EL (cell line): ENCODE measurements at places on chromosomes 3 and 15.

GRCh38 chr3:112379020-112379690 lies 46.2 kb downstream of the CD200 start:
- DNase-seq, result peak; percentile 7

DNA sequence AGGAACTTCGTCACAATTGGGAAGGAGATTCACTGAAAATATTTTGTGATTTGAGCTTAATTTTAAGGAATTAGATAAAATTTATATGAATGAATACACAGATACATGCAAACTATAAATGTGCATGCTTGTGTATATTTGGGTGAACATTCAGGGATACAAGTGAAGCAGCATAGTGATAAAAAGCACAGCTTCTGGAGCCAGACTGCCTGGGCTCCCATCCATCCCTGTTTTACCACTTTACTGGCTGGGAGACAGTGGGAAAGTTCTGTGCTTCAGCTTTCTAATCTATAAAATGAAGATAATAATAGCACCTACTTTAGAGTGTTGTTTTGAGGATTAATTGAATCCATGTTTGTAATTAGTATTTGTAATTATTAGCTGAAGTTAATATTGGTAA lies 8.1 kb upstream of the EPHA6 start:
- DNase-seq, result no peak

GRCh38 chr3:53554559-53555067 lies 60.2 kb downstream of the CACNA1D start:
- DNase-seq, result no peak

GRCh38 chr15:45794712-45795439 lies 160.0 kb downstream of the SQOR start:
- DNase-seq, result no peak

- DNase-seq, result peak; percentile 15
These were observed 21.9 kb downstream of the FEM1B start for GRCh38 chr15:68299436-68299835.

- DNase-seq, result no peak
These were observed 69.4 kb upstream of the STXBP5L start for GRCh38 chr3:120838441-120839091.

DNA sequence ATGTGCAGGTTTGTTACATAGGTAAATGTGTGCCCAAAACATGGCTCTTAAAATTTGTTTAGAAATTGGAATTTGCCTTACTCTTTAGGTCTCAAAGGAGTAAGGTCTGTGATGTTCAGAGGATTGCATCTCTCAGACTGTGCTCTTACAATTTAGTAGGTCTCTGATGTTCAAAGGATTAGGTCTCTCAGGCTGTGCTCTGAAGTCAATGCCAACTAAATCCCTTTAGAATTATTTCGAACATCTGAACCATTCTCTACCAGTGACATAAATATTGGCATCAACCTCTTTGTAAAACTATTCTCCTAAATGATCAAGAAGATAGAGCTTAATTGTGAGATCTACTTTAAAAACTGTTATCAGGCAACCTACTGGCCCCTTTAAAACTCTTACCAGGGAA lies at the start of gene OR5K1:
Gene OR5K1, plus strand, starts transcription at position 301 of the 400 bp plus-strand sequence. CDS start 6,376 bp downstream, outside the sequence.
- no peak for DNase-seq

GRCh38 chr15:76341366-76342057 lies 4.9 kb downstream of the ISL2 start:
- no peak for DNase-seq

DNA sequence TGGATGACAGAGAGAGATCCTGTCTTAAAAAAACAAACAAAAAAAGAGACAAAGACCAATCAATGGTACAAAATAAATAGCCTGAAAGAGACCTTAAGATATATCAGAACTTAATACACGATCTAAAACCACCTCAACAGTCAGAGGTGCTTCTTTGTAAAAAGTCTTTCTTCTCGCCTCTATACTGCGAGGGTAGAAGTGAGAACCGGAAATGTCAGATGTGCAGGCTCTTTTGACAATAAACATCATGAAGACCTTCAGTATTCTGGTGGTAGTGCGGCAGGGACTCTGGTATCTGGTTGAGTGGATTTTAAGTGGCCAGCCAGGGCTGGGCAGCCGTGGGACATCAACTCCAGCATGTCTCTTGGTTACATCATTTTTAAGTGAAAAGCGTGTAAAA lies 30.0 kb downstream of the RUBCN start:
- no peak for DNase-seq

DNA sequence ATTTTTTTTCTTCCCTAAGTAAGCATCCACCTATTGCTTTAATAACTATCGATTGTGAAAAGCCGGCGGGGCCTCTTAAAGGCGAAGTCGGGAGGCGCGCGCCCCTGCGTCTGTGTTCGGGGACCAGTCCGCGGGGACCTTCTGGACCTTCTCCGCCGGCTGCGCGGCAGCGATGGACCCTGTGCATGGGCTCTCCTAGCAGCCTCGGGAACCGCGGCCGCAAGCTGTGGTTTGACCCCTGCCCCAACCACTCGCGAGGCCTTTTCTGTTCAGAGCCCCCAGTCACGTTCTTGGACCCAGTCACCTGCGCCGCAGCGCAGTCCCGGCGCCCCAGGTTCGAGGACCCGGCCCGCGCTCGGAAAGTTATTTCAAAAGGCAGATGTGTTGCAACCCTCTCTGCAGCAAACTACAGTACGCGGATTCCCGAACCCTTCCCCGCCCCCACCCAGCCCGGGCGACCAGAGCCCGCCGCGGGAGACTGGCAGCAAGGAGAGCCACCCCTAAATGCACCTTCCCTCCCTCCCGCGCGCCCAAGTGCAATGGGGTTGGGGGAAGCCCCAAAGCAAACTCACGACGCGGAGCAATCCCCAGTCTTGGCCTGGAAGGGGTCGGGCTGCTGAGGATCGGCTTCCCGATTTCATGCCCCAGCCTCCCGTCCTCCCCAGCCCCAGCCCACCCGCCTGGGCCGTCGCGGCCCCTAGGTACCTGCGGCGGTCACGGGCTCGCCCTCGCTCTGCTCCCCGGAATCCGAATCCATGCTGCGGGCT lies 684 bp downstream of the TNFAIP8L3 start:
- DNase-seq, result no peak

GRCh38 chr3:13308380-13308801 lies 111.7 kb downstream of the NUP210 start:
- peak; percentile 30 for DNase-seq

- no peak for DNase-seq
These were observed 285.7 kb upstream of the CTNNB1 start for GRCh38 chr3:40913641-40914040.

- DNase-seq, result peak; percentile 4
These were observed 166.5 kb upstream of the TMCO5A start for GRCh38 chr15:37767841-37768455.

- peak; percentile 82 for DNase-seq
These were observed 12.5 kb upstream of the ZSCAN2 start for GRCh38 chr15:84588053-84588874.

GRCh38 chr15:81388436-81388770 lies 14.4 kb upstream of the TMC3 start:
- DNase-seq, result no peak

GRCh38 chr3:50256978-50257890 lies 11.7 kb upstream of the SEMA3B start:
- DNase-seq, result no peak

DNA sequence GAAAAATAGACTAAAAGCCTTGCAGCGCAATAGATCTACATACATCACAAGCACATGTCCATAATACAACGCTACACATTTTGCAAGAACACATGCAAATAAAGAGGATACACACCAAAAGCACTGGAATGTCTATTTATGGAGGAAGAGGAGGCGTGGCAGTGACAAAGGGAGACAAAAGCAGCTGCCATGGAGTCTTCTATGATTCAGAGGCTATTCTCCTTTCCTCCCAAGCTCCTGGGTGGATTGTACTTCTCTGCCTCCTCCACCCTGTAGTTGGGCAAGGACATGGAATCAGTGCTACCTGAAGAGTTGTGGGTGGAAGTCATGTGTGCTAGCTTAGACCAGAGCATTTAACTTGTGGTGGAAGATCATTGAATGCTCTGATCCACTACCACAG lies 57.9 kb upstream of the ABHD2 start:
- DNase-seq, result no peak

GRCh38 chr3:16897254-16897926 lies 12.6 kb downstream of the PLCL2 start:
- peak; percentile 87 for DNase-seq

DNA sequence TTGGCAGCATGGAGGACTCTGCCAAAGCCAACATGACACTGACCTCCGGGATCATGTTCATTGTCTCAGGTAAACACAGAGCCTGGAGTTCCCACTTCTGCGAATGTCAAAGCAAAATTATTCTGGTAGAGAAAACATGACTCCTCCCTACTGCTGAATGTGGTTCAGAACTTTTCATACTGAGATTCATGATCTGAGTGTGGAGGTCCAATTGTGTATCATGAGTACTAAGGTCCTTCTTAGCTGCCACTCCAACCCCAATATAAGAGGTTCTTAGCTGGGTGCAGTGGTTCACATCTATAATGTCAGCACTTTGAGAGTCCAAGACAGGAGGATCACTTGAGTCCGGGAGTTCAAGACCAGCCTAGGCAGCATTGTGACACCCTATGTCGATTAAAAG lies 13.8 kb downstream of the CLDN18 start:
- DNase-seq, result no peak

GRCh38 chr15:96363707-96364106 lies 33.2 kb downstream of the NR2F2 start:
- DNase-seq, result no peak

GRCh38 chr3:160927620-160928019 lies 171.6 kb downstream of the PPM1L start:
- no peak for DNase-seq

- DNase-seq, result peak; percentile 96
These were observed 108.5 kb downstream of the TNIK start for GRCh38 chr3:171351676-171352075.

DNA sequence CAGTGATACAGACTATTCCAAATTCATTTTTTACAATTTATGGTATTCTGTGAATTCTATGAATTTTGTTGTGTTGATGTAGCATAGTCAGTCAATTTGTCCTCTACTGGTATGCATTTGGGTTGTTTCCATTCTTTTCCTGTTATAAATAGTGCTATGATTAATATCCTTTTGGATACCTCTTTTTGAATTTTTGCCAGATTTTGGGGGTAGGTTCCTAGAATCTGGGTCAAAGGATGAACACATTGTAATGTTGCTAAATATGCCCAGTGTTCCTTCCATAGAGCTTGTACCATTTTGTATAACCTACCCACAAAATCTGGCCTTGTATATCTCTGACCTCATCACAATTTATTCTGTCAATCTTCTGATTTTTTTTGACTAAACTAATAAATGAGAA lies 44.4 kb upstream of the C3orf38 start:
- DNase-seq, result peak; percentile 64

GRCh38 chr3:180274536-180274935 lies 237.8 kb upstream of the PEX5L start:
- DNase-seq, result no peak

- DNase-seq, result no peak
These were observed 375.8 kb upstream of the THBS1 start for GRCh38 chr15:39205081-39205480.

DNA sequence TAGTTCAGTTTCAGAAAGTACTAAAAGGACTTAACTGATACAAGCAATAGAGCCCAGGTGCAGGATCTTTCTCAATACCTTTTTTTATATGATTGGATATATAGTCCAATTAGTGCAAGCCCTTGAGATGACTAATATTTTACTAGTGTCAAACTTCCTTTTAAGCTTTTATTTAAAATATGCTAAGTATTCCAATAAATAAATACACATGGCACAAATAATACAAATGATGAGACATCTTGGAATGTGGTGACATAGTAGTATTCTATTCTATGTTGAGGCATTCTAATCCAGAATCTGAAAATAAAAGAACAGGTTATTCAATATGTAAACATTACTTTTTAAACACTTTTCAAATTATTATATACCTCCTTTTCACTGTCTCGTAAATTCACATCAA lies 670.0 kb downstream of the SI start:
- DNase-seq, result no peak

DNA sequence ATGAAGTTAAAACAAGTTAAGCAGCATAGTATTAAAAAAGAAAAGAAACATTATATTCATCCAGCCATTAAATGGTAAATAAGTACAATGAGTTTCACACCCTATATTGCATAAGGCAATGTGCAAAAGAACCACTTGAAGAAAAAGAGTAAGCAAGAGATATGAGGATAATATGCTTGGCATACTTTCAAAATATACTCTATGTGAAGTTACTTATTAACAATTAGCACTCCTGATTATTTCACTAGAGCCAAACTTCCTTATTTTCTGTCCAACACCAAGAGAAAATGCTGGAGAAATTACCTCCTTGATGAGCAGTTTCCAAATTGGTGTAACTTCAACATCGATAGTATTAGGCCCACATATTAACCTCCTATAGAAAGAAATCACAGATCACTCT lies 63.7 kb downstream of the ATP13A4 start:
- DNase-seq, result no peak

DNA sequence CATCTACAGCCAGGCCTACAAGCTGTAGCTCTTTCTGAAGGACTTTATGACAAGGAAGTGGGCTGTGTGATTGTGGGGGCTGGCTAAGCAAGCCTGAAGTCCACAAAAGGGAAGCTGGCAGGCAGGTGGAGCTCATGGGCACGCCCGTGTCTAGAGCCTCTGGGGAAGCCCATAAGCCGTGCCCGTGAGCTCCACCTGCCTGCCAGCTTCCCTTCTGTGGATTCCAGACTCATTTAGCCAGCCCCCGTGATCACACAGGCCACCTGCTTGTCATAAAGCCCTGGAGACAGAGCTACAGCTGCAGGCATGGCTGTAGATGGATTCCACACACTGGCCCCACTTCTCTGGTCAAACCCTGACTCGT lies 15.2 kb downstream of the EFCC1 start:
- DNase-seq, result peak; percentile 21

GRCh38 chr3:168157099-168157700 lies 61.5 kb upstream of the GOLIM4 start:
- no peak for DNase-seq

DNA sequence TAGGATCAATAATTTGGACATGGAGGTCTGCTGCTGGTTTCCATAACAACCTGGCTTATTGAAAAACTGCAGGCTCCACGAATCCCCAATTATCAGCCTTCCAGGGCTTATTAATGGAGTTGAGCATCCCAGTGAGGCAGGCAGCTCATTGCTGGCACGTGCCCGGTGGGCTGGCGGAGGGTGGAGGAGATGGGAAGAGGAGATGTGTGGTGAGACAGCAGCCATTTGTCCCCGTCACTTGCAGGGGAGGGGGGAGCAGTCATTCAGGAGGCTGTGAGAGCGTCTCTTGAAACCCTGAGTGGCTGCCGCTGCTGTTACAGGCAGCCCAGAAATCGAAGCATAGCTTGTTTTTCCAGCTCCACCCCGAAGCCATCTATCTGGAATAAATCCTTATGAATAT lies 70.6 kb downstream of the GAP43 start:
- DNase-seq, result no peak

- no peak for DNase-seq
These were observed 55.6 kb downstream of the ITPR1 start for GRCh38 chr3:4548780-4549179.

DNA sequence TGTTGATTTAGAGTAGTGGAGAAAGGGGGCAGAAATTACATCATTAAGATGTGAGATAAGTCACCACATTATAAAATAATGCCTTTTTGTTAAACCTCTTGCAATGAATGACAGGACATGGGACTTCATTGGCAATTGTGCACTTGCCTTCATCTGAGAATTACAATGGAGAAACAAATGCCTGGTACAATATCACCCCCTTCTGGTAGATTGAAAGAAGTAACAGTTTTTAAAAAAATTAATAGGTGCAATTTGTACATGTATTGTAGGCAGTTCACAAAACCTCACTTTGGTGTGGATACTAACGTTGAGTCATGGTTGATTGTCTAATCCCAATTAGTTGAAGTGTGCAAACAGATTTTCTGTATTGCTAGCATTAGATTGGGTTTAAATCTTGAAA lies 4.6 kb upstream of the P2RY14 start:
- DNase-seq, result peak; percentile 57

GRCh38 chr15:70531576-70531975 lies 231.8 kb downstream of the UACA start:
- no peak for DNase-seq
